GM13977 (cell line): ENCODE measurements at places on chromosomes 12 and 14.

GRCh38 chr12:13197032-13197431, 506 bp downstream of the EMP1 start:
- no peak for DNase-seq

GRCh38 chr14:76761960-76762410, 717 bp downstream of the VASH1 start:
- DNase-seq = no peak

- no peak for DNase-seq
Observed at GRCh38 chr12:106195621-106196027, 52.2 kb downstream of the CKAP4 start.

GRCh38 chr14:20934148-20934762, 21.0 kb upstream of the RNASE2 start:
- peak; percentile 7 for DNase-seq

DNA sequence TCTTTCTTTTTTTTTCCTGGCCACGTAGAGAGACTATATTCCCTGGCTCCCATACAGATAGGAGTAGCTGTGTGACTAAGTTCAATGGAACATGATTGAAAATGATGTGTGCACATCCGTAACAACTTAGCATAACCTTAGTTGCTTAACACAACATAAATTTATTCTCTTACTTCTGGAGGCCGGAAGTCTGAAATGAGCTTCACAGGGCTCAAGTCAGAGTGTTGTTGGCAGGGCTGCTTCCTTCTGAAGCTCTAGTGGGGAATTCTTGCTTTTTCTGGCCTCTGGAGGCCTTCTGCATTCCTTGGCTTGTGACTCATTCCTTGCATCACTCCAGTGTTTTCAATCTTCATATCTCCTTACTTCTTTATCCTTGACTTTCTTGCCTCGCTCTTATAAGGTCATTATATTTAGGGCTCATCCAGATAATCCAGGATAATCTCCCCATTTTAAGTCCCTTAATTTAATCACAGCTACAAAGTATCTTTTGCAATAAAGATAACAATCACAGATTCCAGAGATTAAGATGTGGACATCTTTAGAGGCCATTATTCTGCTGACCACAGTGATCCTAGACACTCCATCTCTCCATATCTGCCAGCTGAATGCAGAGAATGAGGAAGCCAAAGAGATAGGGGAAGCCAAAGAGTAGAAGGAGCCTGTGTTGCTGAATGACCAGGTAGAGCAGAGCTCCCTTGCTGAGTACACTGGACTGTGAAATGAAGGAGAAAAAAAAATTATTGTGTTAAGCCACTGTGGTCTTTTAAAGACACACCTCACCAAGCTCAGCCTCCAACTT, 21.0 kb upstream of the SNX6 start:
- no peak for DNase-seq

DNA sequence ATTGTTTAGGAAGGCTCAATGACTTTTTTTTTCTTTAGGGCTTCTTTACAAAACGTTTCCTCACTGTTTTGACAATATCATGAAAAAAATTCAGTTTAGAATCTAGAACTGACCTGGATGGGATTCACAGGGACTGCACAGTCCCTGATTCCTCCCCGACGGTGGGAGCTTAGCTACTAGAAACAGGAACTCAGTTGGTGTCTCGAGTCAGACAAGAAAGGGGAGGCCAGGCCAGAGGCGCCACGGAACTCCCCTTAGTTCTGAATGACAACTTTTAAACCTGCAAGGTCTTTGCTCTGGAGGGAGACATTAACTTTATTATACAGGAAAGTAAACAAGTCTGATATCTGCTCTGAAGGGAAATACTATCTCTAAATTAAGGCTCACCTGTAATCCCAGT, 45.4 kb upstream of the SRP54 start:
- DNase-seq = no peak

GRCh38 chr12:20777420-20777819, 33.1 kb upstream of the SLCO1B3 start:
- no peak for DNase-seq

GRCh38 chr14:47675466-47676314, at the start of gene MDGA2:
TSS of gene MDGA2 (minus strand) at chr14:47675605.
- DNase-seq = peak; percentile 54
